CD4-positive, alpha-beta memory T cell (primary cell): ENCODE measurements at places on chromosomes 2 and 18.

- no peak for DNase-seq
Measured at GRCh38 chr2:238143239-238143951, 4.9 kb downstream of the KLHL30 start.

- DNase-seq: no peak
Measured at GRCh38 chr18:66342577-66342976, 261.3 kb downstream of the CDH19 start.

- no peak for DNase-seq
Measured at GRCh38 chr18:70019136-70019535, 71.5 kb upstream of the CD226 start.

DNA sequence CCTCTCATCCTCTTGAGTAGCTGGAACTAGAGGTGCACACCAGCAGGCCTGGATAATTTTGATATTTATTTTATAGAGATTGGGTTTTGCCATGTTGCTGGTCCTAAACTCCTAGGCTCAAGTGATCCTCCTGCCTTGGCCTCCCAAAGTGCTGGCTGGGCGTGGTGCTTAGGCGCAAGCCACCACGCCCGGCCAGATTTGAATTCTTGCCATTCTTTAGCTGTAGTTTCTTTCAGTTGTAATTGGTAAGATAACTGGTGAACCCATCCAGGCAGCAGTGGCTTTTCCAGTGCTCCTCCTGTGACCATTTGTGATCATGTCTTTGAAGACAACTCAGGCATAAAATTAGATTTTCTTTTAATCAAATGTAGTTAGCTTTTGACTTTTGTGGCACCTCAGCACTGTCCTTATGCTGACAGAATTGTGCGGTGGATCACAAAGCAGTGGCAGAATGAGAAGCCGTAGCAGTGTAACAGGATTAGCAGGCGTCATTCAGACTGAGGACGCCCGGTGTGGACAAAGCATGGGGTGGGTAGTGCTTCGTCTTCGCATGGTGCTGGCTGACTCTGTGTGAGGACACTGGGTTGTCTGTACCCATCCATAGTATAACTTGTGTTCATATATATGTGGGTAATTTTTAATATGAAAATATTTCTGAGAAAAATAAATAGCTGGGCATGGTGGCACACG is 30.0 kb upstream of the TOGARAM2 start:
- DNase-seq: no peak

- DNase-seq: peak; percentile 41
Measured at GRCh38 chr2:233418761-233419546, 64.7 kb downstream of the DGKD start.

GRCh38 chr2:16252251-16252650 is 311.9 kb downstream of the MYCN start:
- DNase-seq: no peak

DNA sequence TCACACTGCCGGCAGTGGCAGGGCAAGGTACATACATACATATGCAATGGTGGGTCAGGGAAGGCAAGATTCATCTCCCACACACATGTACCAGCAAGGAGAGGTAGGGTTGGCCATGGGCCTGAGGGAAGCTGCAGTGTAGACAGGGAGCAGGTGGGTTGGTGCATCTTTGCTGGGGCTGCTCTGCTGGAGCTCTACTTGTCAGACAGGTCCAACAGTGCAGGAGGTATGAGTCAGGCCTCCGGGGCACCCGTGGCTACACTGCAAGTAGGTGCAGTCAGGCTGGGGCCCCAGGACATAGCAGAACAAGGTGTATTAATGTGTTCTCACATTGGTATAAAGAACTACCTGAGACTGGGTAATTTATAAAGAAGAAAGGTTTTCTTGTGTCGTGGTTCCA is 281.1 kb upstream of the COL3A1 start:
- DNase-seq: no peak

- no peak for DNase-seq
Measured at GRCh38 chr2:24509425-24509824, 18.4 kb downstream of the NCOA1 start.

DNA sequence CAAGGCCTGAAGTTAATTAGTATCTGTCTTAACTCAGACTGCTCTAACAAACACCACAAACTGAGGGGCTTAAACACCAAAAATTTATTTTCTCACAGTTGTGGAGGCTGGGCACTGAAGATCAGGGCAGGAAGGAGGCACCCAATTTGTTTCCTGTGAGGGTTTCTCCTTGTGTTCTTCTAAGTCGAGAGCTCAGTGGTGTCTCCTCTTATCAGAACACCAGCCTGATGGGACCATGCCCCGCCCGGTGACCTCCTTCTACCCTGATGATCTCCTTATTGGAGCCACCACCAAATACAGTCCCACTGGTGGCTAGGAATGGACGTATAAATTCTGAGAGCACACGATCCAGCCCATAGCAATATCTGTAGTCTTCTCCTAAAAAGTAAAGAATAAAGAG is 20.5 kb downstream of the TMEM18 start:
- DNase-seq: peak; percentile 18

GRCh38 chr2:73982140-73982617 is 2.5 kb upstream of the TET3 start:
- no peak for DNase-seq
